ENCODE measurements at places on chromosomes 7 and 10. TPM values are rescaled to one million over a fixed set of nuclear protein-coding genes. Genes with fewer than 3 reads are reported as not detected.

Gene HBP1
- total RNA-seq = 22.5 TPM

Gene RNLS
- 8.8 TPM for total RNA-seq

Gene LSM8
- total RNA-seq = 39.1 TPM

Gene SPDYE2
- not detected for total RNA-seq

Gene SPRN
- 0.39 TPM for total RNA-seq

Gene NFE2L3
- total RNA-seq = 7.5 TPM

Gene MDFIC
- total RNA-seq = 17.3 TPM

Gene UCMA
- total RNA-seq = not detected

Gene ERVW-1
- not detected for total RNA-seq

Gene LRRD1
- total RNA-seq = not detected

Gene SPDYE16
- total RNA-seq = 0.10 TPM

All from A549 treated with AZD2906 at 1 μM for 4 hours (cell line).